Forelimb muscle (tissue), 1 donor: ENCODE measurements at places on chromosomes 2 and 18.

- no peak for DNase-seq
These were observed 88.6 kb upstream of the HAAO start for GRCh38 chr2:42880738-42881690.

DNA sequence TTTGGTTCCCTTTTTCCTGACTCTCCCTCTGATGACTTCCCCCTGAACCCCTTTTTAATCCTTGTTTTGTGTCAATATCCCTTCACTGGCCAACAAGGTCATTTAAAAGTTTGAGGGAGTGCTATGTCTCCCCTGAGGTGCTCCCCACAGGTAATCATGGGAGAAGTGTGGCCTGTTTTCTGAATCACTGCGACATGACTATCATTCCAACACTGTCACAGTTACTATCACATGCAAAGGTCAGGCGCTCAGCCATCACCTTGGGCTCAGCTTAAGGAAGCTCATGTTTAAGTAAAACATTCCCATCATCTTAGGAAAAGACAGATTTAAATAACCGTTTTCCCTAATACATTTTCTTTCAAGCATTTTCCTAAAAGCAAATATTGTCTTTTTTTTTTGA lies 20.9 kb upstream of the ACAA2 start:
- DNase-seq = no peak

DNA sequence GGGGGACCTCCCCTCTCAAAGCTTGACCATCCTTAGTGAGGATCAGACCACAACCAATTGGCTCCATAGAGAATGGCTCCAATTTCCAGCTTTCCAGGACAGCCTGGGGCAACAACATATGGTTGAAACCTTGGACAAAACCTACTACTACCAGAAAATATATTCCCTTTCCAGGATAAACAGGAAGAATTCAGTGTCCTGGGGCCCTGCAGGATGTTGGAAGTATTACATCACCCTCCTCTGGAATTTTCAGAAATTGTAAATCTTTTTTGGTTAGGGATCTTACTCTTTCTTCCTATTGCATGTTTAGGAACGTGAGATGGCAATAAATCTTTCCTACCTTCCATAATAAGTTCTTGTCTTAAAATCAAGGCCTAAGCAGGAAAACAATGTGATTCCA lies 158.9 kb upstream of the MEIS1 start:
- DNase-seq = no peak

DNA sequence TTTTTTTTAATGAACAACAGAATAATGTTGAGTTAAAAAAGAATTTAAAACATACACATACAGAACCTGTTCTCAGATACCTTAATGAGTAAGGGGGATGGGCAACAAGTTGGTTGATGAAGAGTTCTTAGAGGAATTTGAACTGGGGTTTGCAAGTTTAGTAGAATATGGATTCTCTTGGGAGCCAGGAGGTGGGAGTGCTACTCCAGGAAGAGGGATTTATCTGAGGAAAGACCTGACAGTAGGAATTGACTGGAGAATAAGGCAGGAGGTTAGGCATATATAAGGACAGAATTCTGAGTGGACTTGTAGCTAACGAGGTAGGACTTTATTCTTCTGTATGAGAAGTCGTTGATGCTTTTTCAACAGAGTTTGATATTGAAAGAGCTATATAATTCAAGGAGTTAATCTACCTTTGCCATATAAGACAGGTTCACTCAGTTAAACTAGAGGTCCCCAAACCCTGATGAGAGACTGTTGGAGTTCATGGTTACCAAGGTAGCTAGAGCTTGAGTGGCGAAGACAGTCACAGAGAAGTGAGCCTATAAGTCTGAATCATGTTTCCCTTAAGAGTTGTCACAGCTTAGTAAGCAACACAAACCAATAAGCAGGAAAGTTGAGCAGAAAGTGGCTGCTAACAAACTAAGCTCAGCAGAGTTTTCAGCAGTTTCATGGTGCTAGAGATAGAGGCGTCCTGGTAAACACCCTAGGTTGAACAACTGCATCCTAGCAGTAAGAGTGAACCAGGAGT lies 88.2 kb downstream of the NCOA1 start:
- DNase-seq = no peak

- DNase-seq = no peak
These were observed 635.0 kb upstream of the FANCL start for GRCh38 chr2:58876126-58876525.

- peak; percentile 8 for DNase-seq
These were observed at the start of gene CBLN2 for GRCh38 chr18:72544092-72544886. Gene CBLN2, minus strand, starts transcription at chr18:72544342. Its CDS starts 2,182 bp downstream, at chr18:72542160.

GRCh38 chr2:128170776-128171175 lies 79.8 kb downstream of the UGGT1 start:
- no peak for DNase-seq

DNA sequence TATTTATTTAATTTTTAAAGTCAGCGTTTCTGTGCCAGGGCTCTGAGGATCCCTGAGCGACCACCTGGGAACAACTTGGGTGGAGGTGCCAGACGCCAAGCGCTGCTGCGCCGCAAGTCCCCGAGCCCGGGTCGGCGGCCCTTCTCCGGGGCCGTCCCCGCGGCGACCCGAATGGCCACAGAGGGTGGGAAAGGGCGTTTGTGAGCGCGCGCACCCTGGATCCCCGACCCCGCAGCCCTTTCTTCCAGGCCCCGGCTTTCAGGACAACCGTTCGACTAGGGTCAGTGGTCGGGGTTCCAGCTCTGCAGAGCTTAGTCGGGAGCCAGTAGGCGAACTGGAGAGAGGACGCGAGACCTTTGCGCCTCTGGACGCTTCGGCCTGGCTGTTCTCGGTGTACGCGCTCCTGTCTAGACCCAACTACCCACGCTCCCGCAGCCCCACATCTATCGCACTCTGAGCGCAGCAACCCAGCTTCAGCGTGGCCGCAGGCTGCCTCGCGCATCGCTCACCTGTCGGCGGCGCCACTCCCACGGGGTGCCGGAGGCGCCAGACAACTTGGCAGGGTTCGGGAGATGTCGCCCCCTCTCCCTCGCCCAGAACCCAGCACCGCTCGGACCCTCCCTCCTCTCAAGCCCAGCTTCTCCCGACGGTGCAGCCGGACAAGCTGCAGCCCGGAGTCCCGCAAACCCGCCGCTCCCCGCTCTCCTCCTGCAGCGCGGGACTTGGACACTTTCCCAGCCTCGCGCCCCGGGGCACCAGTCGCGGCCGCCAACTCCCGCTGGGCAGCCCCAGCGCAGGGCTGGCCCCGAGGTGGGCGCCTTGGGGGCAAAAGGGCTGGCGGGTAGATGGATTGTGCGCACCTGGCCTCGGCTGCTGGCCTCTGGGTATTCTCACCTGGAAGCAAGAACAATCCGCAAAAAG lies 758 bp downstream of the LYPD1 start:
- no peak for DNase-seq

GRCh38 chr2:112621790-112622527 lies 23.8 kb upstream of the SLC20A1 start:
- DNase-seq = no peak

GRCh38 chr2:223692191-223692947 lies 90.2 kb upstream of the SCG2 start:
- no peak for DNase-seq

DNA sequence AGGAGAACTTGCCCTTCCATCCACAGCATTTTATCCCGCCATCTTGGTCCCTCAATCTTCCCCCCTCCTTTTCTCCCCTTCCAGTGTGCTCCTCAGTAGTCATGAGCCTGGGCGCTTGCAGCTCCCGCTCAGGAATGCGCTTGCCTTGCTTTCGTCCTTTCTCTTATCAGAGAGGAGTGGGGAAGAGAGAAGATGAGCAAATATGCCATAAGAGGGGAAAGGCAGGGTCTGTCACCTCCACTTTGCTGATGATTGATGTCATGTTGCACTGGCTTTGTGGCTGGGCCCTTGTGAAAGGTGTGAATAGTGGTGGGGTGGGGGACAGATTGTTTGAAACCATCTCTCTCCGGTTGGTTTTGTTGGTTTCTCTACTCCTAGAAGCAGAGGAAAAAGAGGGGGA lies 569.3 kb downstream of the TNS1 start:
- DNase-seq = no peak

DNA sequence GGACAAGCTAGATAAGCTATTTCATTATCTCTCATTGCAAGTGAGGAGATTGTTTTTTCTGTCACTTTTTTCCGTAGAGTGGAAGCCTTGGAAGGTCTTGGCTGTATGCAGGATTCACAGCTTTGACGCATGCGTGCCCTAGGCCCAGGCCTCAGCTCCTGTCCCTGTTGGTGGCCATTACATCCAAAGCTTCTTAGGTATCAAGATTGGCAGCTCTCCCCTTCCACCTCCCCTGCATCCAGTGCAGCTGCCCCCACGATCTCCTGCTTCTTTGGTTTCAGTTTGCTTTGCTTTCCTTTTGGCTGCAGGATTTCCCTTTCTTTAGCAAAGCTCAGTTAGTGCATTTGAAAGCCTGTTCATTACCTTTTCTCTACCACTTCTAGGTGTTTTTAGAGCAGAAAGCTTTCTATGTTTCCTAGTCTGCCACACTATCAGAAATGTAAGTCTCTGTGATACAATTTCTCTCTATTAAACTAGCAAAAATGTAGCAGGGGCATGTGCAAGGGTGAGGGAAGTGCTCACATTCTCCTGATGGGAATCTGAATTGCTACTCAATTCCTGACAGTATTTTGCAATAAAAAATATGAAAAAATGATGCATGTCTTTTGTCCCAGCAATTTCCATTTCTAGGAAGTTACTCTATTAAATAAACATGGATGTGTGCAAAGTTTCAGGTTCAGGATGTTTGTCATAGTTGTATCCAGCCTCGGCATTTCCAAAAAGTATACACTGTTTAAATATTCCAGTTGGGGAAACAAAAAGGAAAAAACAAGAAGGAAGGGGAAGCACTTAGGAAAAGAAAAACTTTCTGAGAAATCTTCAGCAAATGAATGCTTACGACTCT lies 91.2 kb downstream of the LIPG start:
- no peak for DNase-seq

GRCh38 chr2:127405255-127405610 lies 13.0 kb upstream of the PROC start:
- DNase-seq = no peak

- DNase-seq = no peak
These were observed 47.9 kb downstream of the RAB3GAP1 start for GRCh38 chr2:135099802-135100483.

DNA sequence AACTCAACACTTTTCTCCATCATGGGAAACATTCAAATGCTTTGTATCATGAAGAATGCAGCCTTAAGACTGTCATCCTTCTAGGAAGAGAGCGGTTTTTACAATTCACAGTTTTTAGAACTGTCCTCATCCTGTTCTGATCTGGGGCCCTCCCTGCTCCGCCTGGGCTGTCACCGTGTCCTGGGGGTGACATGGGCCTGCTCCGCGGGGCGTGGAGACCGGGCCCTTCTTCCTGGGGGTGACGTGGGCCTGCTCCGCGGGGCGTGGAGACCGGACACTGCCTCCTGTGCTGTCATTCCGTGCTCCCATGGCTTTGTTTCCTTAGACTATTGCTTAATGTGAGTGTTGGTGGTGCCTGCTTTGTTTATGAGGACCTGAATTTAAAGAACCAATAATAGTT lies 122.8 kb downstream of the TMEM18 start:
- no peak for DNase-seq

DNA sequence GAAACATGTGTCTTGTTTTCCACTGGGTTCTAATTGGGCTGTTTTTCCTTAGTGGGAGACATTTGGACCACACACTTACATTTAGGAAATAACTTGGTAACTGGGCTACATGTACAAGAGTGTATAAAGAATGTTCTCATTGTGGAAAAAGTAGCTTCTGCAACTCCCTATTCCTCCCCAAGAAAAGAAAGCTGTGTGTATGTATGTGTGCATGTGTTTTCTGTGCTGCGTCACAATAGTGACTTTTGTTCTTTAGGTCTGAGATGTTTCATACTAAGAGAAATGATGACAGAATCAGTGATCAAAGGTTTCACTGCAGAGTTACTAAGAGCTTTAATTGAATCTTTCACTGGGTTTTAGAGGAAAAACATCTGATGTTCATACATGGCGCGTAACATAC lies 82.7 kb downstream of the TANC1 start:
- no peak for DNase-seq

GRCh38 chr2:42059261-42059898 lies 11.6 kb downstream of the PKDCC start:
- DNase-seq = no peak

DNA sequence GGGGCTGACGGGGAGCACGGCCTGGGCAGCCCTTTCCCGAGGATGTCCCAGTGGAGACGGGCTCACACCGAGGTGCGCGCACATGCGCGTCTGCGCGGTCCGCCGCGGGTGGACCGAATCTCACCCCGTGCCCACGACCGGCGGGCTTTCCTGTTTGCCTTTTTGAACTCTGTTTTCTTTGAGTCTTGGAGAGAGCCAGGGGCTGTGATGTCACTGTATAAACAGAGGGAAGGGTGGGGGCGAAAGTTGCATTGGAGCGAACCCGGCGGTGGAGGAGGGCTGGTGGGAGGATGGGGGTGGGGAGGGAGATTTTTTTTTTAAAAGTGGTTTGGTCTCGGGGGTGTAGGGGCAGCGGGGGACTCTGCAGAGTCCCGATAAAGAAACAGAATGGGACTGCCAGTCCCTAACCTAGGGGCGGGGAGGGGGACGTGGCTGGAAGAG lies 141.2 kb upstream of the CTAGE1 start:
- DNase-seq = no peak

GRCh38 chr2:227389231-227389630 lies 1.5 kb upstream of the SCYGR1 start:
- no peak for DNase-seq

DNA sequence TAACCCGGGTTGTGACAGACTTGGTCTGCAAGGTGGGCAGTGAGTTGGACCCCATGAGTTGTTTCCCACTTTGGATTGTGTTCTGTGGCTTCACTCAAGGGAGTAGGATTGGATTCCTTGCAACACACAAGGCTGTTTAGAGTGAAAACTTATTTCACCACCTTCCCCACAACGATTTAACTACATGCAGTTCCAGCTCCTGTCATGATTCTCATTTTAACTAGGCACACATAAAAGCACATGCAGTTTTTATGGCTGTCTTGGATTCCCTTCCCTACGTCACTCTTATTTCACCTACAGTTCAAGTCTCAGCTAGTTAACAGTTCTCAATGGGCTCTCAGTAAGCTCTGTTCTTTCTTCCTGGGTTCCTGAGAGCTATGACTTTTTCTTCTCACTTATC lies 15.9 kb downstream of the EFEMP1 start:
- DNase-seq = no peak

DNA sequence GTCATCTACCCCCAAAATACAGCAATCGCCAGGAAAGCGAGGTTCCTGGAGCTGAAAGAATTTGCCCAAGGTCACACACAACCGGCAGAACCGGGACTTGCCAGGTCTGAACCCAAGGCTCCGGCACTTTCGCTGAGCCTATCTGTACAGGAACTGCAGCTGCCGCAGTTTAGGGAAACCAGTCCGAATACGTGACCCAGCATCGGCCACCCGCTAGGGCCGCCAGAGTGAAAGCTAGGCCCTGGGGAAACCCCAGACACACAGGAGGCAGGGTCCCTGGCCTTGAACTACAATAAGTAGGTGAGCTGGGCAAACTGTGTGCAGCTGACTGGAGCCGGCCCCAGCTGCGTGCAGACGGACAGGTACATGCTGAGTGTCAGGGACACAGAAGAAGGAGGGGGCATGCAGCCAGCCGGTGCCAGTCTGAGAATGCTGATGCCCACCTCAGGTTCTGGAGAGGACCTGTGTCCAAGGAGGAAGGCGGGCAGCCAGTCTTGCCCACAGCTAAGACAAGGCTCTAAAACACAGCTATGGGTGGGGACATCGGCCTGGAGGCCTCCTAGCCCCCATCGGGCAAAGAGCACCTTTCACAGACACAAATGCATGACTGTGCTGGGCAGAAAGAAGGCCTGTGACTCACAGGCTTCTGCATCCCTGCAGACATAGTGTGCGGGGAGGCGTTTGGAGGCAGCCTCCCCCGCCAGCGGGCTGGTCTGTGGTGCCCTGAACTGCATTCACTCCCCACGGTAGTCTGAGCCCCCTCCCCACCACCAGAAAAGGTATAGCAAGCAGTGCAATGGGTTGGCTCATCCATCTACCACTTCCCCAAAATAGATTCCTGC lies 107.4 kb upstream of the ID2 start:
- no peak for DNase-seq

GRCh38 chr2:222174450-222174849 lies 124.3 kb downstream of the PAX3 start:
- no peak for DNase-seq
